ENCODE measurements at places on chromosomes 5 and 9.
A peak's percentile ranks its signal among the peaks of the same experiment; 100 is the strongest.

DNA sequence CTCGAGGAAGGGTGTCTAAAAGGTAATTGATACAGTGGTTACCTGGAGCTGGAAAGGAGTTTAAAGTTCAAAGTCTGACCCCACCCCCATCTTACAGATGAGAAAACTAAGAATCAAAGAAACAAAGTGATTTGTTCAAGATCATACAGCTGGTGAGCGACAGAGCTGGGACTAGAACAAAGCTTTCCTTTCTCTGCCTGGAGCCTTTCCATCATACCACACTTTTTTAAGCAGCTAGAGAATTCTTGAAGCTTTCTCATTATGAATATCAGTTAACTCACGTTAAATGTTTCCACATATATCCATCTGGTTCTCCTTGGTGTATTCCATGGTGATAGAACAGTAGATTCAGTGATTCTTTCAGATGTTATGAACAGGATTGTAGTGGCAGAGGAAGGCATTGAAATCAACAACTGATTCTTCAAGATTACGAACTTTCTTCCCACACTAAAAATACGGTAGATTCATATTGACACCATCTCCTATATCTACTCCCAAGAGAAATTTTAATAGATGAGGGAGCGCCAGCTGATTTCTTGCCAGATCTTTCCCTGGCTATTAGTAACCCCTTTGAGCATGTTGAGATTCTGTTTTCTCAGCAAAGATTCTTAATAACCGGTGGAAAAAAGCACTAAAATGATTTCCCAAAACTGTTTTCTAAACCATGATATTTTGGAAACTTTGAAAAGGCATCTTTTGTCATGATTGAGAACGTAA lies 233.7 kb downstream of the ADAMTSL1 start:
- no peak for DNase-seq

- no peak for DNase-seq
Observed at GRCh38 chr5:133844836-133845235, 123.6 kb downstream of the C5orf15 start.

- DNase-seq = no peak
Observed at GRCh38 chr5:16510098-16510497, 44.5 kb upstream of the ZNF622 start.

- no peak for DNase-seq
Observed at GRCh38 chr5:174744896-174745295, 20.5 kb downstream of the MSX2 start.

DNA sequence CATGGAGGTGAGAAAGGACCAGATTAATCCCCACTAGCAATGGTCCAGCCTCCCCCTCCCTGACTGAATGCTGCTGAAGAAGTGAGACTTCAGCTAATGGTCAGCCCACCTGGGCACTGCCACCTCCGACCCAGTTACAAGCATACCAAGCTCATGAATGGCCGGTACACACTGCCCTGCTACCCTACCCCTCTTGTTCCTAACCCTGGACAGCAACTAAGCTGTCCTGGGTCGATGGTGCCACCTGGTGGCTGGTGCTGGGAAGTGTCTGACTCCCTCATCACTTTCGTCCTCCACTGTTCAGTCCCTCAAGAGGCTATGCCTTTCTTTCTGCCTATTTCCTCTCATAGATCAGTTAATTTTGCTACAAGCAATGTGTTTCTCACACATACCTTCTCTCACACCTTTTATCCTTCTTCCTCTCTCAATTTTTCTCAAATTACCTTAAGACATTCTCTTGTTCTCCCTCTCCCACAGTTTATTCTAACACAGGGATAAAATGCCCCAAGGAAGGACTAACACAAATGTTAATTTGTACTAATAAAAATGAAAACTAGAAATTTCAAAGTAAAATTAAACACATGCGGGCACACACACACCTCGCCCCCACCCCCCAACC lies 42.4 kb downstream of the PAX5 start:
- no peak for DNase-seq

DNA sequence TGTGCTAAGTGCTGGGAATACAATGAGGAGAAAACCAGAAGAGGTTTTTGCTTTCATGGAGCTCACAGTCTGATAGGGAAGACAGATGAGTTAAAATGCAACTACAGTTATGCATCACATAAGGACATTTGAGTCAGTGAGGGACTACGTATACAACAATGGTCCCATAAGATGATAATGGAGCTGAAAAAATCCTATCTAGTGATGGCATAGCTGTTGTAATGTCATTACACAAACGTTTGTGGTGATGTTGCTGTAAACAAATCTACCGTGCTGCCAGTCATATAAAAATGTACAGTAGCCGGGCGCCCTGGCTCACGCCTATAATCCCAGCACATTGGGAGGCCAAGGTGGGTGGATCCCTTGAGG lies 110.1 kb upstream of the RAD23B start:
- no peak for DNase-seq

DNA sequence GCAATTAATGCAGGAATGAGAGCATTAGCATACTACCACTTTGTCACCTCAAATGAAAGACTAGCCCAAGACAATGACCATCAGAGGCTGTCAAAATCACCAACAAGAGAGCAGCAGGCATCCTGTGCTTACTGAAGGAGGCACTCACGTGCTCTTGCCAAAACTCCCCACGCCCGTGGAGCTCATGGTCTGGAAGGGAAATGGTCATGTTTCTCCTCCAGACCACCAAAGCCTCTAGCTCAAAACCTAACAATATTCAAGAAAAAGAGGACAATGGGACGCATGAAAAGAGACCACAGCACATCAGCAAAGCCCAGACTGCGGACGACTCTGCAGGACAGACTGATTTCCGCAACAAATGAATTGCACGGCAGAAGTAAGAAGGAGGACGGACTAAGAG lies 12.8 kb downstream of the AKNA start:
- no peak for DNase-seq

DNA sequence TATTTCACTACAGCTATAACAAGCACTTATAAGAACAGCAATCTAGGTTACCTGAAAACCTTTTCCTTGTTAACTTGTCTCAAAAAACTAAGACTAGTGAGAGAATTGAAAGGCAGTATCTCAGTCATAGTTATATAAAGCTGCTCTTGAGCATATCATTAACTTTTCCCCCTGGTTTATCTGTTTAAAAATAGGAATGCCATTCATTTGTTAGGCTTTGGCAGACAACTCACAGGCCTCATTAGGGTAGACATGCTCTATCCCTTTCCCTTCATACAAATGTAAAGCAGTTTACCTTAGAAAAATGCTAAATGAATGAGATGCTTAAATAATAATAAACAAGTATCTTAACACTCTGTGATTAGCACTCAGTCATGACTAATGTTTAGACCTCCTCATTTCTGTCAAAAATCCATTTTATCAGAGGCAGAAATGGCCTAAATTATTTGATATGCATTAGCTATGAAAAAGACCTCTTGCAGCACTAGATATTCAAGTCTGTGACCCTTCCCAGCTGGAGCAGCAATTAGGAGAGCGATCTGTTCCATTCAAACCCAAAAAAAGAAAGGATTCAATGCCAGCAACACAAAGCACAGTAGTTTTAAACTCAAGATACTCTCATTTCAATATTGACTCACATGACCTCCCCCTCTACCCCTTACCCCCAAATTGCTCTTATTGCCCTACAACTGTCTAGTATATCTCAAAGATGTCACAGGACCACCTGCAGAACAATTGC lies 1578.8 kb upstream of the WWC1 start:
- no peak for DNase-seq

DNA sequence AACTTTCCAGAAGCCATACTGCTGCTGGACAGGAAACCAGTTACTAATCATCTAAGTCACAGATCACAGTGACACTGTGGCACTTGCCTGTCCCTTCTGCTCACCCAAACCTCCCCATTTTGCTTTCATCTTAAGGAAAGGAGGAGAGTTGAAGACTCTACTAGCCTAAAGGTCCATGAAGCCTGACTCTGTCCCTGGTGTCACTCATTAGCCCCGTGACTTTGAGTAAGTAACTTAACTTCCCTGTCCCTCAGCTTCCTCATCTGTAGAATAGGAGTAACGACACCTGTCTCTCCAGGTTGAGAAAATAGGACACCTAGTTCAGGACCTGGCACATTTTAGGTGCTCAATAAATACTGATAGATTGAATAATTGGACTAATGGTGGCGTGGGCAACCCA lies 536 bp upstream of the SLC6A7 start:
- no peak for DNase-seq

DNA sequence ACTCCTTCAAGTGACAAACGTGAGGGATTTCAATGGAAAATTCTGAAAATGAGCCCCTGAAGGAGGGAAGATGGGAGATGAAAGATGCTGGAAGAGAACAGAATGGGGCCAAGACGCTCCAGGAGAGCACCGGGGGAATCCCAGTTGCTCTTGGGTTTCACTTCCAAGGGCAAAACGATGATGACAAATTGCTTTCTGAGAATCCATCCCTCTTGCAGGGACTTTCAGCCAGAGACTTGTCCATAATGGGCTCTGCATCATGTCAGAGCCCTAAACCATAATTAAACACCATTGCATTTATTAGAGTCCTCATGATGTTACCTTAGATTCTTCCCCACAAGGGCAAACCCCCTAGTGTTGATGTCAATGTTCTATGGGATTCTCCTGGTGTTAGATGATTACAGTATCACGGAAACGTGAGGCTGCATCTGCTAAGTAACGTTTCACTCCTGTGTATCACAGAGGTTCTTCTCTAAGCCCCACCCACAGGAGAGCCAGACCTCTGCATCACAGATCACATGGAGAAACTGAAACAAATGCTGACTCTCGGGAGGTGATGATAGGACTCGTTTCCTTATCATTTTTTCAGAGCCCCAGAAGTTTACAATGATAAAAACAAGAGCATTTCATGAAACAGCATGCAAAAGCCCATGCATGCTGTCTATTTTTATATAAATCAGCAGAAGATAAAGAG lies 114.4 kb downstream of the TENT4A start:
- DNase-seq = peak; percentile 14

- no peak for DNase-seq
Observed at GRCh38 chr5:150007050-150007449, 6.5 kb downstream of the HMGXB3 start.

- DNase-seq = no peak
Observed at GRCh38 chr5:29485333-29485732, 1708.2 kb upstream of the CDH6 start.

- DNase-seq = no peak
Observed at GRCh38 chr9:6944896-6945295, 187.1 kb downstream of the KDM4C start.

DNA sequence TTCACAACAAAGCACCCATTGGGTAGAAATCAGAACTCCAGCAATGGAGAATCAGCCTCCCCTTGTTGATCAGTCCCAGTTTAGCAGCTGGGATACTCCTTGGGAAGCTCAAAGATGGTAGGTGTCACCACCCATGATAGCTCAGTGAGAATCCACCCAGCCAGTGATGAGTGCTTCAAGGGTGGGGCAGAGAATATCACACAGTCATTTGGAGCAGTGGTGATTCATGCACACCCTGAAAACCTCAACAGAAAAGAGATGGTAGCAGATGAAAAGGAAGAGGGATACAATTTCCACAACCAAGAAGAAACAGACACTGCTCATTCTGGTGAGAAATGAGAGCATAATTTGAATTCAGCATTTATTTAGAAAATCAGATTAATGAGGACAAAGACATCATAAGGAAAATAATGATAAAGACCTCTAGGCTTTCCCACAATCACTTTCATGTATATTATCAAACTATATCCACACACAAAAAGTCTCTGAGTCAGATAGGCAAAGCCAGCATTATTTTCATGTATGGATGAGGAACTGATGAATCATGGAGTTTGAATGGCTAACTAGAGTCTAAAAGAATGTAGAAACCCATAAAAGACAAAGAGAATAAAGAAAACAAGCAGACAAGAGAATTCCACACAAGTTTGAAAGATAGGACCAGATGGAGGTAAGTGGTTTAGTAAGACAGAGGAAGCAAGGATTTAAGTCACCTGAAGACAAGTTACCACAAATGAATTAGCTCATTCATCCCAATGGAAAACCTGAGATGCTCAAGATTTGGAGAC lies 82.9 kb downstream of the FEM1C start:
- DNase-seq = no peak

- DNase-seq = no peak
Observed at GRCh38 chr5:89435347-89435746, 552.4 kb upstream of the MEF2C start.

DNA sequence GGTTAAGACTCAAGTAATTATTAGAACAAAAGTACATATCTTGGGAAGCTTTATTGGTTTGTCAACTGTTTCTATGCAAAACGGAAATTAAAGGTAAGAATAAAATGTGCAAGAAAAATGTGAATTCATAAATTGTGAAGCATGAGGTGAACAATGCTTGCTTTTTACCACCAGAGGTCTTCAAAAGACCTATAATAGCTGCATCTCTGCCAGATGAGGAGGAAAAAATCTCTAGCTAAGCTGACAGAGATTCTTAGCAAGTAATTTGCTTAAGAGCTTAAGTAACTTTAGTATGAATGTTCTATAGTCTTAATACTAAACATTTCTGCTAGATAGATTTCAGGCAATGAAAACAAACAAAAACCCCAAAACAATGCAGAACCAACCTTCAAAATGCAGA lies 54.1 kb downstream of the MRPS30 start:
- no peak for DNase-seq

DNA sequence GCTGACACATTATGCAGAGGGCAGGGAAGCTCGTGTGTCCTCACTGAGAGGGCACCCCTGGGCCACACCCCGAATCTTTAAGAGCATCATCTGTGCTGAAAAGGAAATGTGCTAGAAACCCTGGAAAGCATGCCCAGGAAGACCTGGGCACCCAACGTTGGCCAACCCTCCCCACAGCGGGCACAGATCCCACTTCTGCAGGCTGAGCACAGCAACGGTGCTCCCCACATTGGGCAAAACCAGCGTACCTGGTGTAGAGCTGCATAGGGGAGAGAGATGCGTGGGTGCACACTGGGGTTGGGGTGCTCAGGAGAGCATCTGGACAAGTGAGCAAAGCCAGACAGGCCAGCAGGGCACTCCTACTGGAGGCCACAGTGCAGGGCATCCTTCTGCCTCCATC lies 32.6 kb downstream of the ROR2 start:
- DNase-seq = no peak

DNA sequence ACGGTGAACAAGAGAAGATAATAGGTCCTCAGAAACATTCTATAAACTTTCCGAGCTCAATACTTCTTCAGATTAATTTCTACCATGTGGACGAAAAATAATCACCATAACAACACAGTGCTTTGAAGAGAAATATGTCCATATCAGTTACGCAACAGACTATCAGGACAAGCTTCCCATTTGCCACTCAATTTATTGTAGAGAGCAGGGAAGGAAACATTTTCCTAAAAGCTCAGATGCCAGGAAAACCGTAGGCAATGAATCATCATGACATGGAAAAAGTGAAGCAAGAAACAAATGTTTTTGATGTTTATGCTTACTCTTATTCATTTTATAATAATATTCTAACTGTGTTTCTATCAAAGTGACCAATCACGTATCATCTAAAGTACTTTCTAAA lies 87.6 kb downstream of the S1PR3 start:
- DNase-seq = no peak
